Osteocyte (in vitro differentiated cells): ENCODE measurements at places on chromosomes 16 and 17. TPM values are rescaled to one million over a fixed set of nuclear protein-coding genes. Genes with fewer than 3 reads are reported as not detected.

DNA sequence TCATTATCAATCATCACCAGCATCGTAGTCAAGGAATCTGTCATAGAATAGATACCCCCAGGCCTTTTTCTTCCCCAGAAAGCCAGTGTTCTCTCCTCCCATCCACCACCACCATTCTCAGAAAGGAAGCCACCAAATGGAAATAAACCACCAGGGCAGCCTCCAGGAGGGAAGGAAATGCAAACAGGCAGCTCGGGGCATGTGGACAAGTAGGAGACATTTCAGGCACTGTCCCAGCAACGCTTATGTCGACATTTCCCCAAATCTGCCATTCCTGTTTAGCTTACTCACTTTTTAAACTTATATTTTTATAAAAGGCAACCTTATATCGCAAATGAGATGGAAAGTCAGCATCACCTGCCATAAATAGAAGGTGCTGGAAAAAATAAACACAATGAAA lies 15.8 kb downstream of the EMP2 start:
- no peak overlapping the region for H3K4me3 ChIP-seq
- H3K27ac ChIP-seq = peak overlapping the region; percentile 27
- H3K27me3 ChIP-seq = no peaks in the 10 kb centered on the region
- H3K4me1 ChIP-seq = peaks cover 9% of the 10 kb centered on the region
- no peak for DNase-seq

- no peaks in the 10 kb centered on the region for H3K36me3 ChIP-seq
- no peaks in the 10 kb centered on the region for H3K27me3 ChIP-seq
- no peak overlapping the region for H3K4me3 ChIP-seq
- no peak overlapping the region for H3K27ac ChIP-seq
- no peaks in the 10 kb centered on the region for H3K4me1 ChIP-seq
Observed at GRCh38 chr16:77843405-77843804, 55.0 kb downstream of the VAT1L start.

DNA sequence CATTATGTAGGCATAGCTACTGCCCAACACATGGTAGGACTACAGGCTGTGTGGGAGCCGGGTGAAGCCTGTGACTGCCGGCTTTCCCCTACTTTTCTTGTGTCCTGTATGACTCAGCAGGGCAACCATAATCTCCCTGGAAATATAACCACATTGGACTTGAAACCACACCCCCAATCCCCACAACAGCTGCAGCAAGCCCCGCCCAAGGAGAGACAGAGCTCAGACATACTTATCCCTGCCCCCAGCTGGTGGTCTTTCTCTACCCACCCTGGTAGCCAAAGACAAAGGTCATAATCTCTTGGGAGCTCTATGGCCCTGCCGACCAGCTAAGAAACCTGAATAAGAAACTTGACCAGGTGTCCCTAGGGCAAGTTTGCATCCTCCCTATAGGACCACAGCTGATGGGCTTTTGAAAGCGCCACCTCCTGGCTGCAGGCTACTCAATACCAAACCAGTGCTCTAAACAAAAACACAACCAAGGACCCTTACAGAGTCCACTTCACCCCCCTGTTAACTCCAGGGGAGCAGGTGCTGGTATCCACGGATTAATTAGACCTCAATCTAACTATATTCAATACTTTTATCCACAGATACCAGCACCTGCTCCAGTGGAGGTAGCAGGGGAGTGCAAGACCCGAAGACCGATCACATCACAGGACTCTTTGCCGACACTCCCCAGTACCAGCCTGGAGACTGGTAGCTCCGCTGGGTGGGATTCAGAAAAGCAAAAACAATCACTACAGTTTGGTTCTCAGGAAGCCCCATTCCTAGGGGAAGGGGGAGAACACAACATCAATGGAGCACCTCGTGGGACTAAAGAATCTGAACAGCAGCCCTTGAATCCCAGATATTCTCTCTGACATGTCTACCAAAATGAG lies 91.2 kb downstream of the IRX5 start:
- H3K4me1 ChIP-seq = no peaks in the 10 kb centered on the region
- no peak overlapping the region for H3K27ac ChIP-seq
- no peak overlapping the region for H3K4me3 ChIP-seq
- no peak for DNase-seq

GRCh38 chr16:81652798-81653505 lies 126.1 kb upstream of the PLCG2 start:
- no peaks in the 10 kb centered on the region for H3K27me3 ChIP-seq
- no peak overlapping the region for H3K4me3 ChIP-seq
- no peak for DNase-seq
- H3K27ac ChIP-seq = no peak overlapping the region
- H3K4me1 ChIP-seq = peaks cover 13% of the 10 kb centered on the region

- peaks cover 61% of the 10 kb centered on the region for H3K4me1 ChIP-seq
- no peaks in the 10 kb centered on the region for H3K36me3 ChIP-seq
- H3K4me3 ChIP-seq = no peak overlapping the region
- peak overlapping the region; percentile 63 for H3K27ac ChIP-seq
Observed at GRCh38 chr16:66262253-66263167, 104.0 kb upstream of the CDH5 start.

DNA sequence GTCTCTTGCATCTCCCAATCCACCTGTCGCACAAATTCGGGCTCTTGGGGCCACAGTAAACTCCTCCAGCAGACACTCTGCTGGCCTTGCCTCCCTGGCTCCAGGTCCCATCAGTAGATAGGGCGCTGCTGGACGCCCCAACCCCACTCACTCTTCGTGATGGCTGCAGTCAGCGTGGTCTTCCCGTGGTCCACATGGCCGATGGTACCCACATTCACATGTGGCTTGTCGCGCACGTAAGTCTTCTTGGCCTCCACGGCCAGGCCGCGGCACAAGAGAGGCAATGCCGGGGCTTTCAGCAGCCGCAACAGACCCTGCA lies 428 bp downstream of the TUFM start:
- peaks cover 21% of the 10 kb centered on the region for H3K36me3 ChIP-seq
- no peak for DNase-seq
- peaks cover 27% of the 10 kb centered on the region for H3K4me1 ChIP-seq

DNA sequence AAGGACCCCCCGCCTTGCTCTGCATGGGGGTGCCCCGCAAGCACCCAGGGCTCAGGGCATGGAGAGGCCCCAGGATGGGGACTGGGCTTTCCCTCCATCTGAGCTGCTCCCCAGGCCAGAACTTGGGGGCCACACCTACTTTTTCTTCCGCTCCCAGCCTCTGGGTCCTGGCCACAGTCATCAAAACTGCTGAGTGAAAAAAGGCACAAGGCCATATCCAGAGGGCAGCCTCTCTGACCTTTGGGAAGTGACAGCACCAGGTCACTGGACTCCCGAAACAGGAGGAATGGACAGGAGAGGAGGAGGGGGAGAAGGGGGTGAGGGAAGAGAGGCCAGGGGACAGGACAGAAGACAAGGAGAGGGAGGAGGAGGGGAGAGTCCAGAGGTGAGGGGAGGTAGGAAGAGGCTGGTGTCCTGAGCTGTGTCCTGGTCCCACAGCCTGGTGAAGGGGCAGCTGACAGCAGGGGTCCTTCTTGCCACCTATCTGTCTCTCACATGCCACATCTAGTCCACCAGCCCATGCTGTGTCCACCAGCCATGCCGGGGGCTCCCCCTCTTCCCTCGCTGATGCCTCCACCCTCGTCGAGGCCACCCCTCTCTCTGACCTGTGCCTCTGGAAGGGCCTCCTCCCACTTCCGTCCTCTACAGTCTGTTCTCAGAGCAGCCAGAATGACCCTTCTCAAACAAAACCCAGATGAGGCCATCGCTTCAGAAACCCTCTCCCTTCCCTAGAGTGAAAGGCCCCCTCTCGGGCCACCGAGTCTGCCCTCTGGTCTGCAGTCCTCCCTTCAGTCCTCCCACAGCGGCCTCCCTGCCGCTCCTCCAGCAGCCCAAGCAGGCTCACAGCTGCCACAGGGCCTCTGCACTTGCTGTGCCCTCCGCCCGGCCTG lies 73.9 kb upstream of the TOB1 start:
- H3K4me1 ChIP-seq = peaks cover 8% of the 10 kb centered on the region
- no peak for DNase-seq
- H3K36me3 ChIP-seq = no peaks in the 10 kb centered on the region
- no peak overlapping the region for H3K27ac ChIP-seq

DNA sequence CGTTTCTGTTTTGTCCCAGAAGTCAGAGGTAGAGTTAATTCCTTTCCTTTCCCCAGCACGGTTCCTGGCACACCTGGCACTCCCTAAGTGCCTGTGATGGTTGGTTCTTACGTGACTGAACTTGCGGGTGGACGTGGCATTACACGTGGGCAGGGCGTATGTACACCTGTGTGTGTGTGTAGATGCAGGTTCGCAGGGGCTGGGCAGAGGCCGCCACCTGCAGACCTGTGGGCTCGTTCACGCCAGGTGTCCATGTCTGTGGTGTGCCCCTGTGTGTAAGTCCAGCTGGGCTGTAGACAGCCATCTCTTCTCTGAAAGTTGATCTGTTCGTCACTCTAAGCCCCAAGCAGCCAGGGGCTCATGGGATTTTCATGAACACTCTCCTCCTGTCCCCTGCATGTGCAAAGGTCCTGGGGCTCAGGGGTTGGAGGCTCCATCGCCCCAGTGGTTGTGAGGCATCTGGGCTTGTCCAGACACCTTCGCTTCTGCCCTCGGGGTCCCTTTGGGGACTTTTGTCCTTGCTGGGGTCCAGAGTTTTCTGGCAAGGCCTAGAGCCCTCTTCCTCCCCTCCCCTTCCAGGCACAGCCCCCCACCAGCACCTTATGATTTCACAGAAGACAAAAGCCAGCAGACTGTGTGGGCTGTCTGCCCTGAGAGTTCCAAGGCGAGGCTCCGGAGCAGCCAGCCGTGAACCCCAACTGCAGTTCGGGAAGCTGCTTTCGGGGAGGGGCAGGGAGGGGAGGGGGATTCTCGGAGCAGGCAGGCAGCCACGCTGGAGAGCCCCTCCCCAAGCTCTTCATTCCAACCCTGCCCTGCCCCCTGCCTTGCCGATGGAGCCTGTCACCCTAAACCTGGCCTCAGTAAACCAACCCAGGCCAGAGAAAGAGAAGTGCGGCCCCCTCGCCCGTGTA lies 5.4 kb upstream of the FSCN2 start:
- no peak overlapping the region for H3K27ac ChIP-seq
- H3K27me3 ChIP-seq = no peaks in the 10 kb centered on the region
- DNase-seq = no peak

DNA sequence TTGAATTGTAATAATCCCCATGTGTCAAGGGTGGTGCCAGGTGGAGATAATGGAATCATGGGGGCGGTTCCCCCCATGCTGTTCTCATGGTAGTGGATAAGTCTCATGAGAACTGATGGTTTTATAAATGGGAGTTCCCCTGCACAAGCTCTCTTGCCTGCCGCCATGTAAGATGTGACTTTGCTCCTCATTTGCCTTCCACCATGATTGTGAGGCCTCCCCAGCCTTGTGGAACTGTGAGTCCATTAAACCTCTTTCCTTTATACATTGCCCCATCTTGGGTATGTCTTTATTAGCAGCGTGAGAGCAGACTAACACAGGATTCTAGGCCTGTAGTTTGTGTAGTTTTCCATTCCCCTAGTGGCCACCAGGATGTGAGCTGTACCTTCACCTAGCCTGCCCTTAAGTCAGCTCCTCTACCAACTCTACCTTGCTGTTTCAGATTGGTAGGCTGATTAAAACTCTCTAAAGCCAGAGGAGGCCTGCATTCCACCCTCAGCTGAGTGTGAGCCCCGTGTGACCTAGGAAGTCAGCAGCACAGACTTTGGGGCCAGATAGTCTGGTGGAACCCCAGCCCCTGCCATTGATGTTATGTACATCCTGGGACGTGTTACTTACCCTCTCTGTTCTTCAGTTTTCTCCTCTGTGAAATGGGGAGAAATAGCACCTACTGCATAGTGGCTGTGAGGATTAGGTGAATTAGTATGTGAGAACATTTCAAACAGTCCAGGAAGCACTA lies 252.4 kb upstream of the CACNG5 start:
- H3K4me1 ChIP-seq = peaks cover 65% of the 10 kb centered on the region
- no peak overlapping the region for H3K4me3 ChIP-seq
- DNase-seq = peak; percentile 38
- H3K27me3 ChIP-seq = no peaks in the 10 kb centered on the region

MARVELD3 gene
- 0.24 TPM in 1 of 2 replicates, not detected in the other for total RNA-seq

KRTAP9-2 gene
- total RNA-seq = not detected in 2 replicates

NATD1 gene
- 18.5 and 18.8 TPM in 2 replicates for total RNA-seq

FBXW10 gene
- total RNA-seq = not detected in 2 replicates

SMIM22 gene
- not detected in 2 replicates for total RNA-seq

C17orf78 gene
- total RNA-seq = not detected in 2 replicates
